ENCODE measurements at places on chromosomes 13 and 19.

DNA sequence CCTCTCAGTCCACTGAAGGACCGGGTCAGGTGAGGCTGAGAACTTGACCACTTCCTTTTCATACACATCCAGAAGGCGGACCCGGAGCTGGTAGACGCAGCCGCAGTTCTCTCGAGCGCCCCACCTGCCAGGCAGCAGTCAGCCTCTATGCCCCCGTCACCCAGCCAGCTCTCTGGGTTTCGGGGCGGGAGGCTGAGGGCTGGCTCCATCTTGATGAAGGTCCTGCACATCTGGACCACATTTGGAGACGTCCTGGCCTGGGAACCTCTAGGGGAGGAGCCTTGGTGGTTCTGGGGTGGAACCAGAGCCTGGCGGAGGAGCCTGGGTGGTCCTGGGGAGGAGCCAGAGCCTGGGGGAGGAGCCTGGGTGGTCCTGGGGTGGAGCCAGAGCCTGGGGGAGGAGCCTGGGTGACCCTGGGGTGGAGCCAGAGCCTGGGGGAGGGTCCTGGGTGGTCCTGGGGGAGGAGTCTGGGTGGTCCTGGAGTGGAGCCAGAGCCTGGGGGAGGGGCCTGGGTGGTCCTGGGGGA, 14.3 kb downstream of the MRPS12 start:
- no peak for DNase-seq

GRCh38 chr13:42615691-42616090, 41.7 kb downstream of the TNFSF11 start:
- no peak for DNase-seq

GRCh38 chr19:17496337-17496997, 15.0 kb upstream of the PGLS start:
- no peak for DNase-seq

DNA sequence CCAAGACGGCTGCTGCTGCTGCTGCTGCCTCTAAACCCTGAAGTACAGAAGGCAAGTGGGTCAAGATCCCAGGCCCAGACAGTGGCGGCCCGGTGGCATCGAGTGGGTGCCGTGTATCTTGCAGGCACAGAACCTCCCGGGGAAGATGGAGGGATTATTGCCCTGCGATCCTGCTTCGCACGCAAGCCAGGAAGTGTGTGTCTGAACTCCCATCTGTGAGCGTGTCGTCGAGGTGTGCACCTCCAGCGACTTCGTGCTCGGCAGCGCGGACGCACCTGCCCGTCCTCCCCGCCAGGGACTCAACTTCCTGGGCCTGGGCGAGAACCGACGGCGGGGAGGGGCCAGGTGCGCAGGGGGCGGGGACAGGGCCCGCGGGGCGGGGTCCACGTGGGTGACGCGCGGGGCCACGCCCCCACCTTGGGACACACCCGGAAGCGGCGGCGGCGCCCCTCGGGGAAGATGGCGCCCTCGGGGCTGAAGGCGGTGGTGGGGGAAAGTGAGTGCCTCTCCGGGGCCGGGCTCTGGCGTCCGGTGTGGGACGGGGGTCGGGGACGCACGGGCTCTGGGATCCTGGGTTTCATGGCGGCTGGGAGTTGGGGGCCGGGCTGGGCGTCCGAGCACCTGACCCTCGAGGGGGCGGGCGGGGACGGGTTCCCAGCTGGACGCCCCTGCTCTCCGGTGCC, at the start of gene STXBP2:
Gene STXBP2, plus strand, starts transcription at position 420 of the 683 bp plus-strand sequence. Its CDS starts 40 bp downstream, at position 460.
- DNase-seq: no peak

- no peak for DNase-seq
These were observed 36.3 kb downstream of the MICU2 start for GRCh38 chr13:21567714-21568113.

DNA sequence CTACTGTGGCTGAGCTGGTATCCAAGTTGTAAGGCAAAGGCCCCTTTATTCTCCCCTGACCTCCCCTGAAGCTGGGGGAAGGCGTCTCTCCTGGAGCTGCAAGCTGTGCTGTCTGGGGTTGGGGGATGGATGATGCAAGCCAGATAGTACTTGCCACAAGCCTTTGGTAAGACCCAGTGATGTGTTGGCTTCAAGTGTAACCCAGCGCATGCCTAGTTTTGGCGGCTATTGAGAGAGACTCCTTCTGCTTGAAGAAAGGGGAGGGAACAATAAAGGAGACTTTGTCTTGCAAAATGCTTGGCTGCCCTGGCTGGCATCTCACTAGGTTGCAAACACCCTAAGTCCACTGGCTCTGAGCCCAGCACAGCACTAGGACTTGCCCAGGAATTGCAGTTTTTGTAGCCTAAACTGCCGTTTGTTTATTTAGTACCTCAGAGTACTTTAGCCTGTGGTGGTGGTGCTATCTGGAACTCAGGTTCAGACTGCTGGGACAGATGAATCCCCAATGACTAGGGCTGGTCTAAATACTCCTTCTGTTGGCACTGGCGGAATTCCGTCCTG, 108.2 kb downstream of the TNFSF13B start:
- peak; percentile 4 for DNase-seq

GRCh38 chr13:31046711-31047279, 114.3 kb downstream of the TEX26 start:
- peak; percentile 82 for DNase-seq

- no peak for DNase-seq
These were observed 5.9 kb upstream of the SIGLEC7 start for GRCh38 chr19:51135986-51136762.

DNA sequence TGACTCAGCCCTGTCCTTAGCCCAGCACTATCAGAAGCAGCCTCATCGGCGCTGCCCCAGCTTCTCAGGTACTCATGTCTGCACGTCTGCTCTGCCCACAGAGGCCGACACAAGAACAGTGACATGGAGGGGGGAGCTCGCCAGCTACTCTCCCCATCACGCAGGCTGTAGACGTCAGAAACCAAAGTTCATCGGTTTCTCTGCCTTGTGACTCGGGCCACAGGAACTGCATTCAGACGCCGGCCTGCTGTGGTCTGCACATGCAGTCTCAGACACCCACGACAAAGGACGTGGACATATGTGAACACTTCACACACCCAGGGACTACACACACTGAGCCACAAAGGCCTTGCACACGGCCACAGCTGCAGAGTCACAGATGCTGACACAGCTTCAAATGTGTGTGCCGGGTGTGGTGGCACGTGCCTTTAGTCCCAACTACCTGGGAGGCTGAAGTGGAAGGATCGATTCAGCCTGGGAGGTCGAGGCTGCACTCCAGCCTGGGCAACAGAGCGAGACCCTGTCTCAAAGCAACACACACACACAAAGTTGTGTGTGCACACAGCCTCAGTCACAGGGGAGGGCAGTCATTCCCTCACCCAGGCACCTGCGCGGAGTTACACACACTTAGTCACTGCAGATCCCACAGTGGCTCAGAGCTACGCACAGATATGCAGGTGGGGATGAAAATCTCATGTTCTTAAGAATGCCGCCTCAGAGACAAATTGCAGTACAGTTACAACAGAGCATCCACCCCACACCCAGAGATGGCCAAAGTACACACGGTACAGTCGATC, 4.9 kb upstream of the ZFP36 start:
- DNase-seq: peak; percentile 50

GRCh38 chr19:42276821-42277220, 7.8 kb downstream of the CIC start:
- DNase-seq: no peak

Measured in pons (tissue), 1 donor.